ENCODE measurements at places on chromosomes 6 and 20.

- no peak for DNase-seq
These were observed 21.9 kb downstream of the BTBD9 start for GRCh38 chr6:38617856-38618255.

- no peak for DNase-seq
These were observed 10.2 kb downstream of the TRIM10 start for GRCh38 chr6:30150671-30151395.

- no peak for DNase-seq
These were observed 66.5 kb upstream of the LY86 start for GRCh38 chr6:6521961-6522482.

DNA sequence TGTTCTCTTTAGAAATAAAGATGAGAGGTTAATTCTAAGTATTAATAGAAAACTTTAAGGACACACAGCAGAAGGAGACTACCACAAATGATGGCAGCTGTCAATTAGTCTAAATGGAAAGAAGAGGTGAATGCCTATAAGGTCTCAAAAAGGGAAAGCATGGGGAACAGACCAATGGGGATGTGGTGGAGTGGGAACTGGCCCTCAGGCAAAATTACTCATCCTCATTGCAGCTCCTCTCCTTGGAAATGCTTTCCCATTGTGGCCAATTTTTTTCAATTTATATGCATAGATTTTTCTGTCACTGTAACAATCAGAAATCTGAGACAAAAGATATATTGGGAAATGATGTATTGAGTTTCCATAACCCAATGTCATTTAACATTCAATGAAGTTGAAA is 222.9 kb upstream of the DEFB112 start:
- no peak for DNase-seq

- DNase-seq, result no peak
These were observed 1.1 kb downstream of the RNF39 start for GRCh38 chr6:30074331-30075093.

DNA sequence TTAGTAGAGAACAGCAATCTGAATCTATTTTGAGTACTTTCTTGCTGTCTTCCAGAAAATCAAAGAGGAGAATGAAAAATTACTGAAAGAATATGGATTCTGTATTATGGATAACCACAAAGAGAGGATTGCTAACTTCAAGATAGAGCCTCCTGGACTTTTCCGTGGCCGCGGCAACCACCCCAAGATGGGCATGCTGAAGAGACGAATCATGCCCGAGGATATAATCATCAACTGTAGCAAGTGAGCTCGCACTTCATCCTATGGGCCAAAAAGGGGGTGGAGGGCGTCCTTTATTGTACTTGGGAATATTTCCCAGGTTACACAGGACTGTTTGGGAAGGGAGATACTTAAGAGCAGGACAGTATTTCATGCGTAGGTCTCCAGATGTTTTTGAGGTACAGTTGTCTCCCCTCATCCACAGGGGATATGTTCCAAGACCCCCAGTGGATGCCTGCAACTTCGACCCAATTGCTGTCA is 37.3 kb upstream of the PLCG1 start:
- DNase-seq, result no peak

GRCh38 chr6:9140172-9140571 is 704.8 kb upstream of the SLC35B3 start:
- DNase-seq, result no peak

- no peak for DNase-seq
These were observed 214.9 kb downstream of the LY86 start for GRCh38 chr6:6803180-6803977.

All from stimulated activated CD4-positive, alpha-beta T cell treated with anti-CD3 and anti-CD28 coated beads, Interleukin-1b, Interleukin-23, amount 100 ng/mL, for 1 hour (primary cell).